ENCODE measurements at places on chromosomes 7 and 10.

DNA sequence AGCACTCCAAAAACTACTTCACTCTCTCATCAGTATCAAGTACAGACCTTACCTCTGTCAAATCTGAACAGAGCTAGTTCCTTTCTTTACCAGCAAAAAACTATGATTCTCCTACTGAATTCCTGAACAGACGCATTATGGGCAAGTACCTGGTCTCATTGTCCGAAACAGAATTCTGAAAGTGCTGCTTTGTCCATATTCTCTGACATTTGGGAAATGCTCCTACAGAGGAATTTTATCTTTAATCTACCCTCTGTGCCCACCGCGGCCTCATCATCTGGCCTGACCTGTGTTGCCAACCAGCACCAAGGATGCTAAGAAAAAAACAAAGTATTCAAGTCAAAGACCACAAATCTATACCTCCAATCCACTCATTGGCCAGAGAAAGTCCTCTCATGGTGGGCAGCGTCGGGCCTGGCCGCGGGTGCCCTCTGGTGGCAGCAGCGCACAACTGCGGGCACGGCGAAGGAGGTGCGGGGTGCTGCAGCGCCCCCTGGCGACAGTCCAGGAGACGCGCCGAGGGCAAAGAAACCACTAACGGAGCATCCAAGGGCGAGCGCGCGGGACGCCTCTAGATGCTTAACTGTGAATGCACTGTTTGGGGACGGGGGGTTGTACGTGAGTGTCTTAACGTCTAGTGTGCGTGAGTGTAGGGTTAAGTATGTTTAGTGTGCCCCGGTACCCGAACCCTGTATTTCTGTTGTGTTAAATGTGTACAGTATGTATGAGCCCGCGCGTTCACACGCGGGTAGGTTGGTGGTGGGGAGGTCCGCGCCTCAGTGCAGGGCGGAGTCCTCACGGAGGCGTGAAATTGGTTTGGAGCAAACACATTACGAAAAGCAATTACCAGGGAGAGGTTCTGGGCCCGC is 5.0 kb upstream of the GBX1 start:
- DNase-seq: peak; percentile 90

- no peak for DNase-seq
Measured at GRCh38 chr7:63899691-63900393, 98.8 kb upstream of the ZNF722 start.

- DNase-seq: no peak
Measured at GRCh38 chr7:44617225-44617890, 10.9 kb downstream of the OGDH start.

GRCh38 chr7:84941291-84941690 is 245.6 kb downstream of the SEMA3D start:
- DNase-seq: no peak

GRCh38 chr10:76405922-76406321 is 974.5 kb downstream of the LRMDA start:
- DNase-seq: no peak

All from endothelial cell (in vitro differentiated cells).